Activated CD4-positive, alpha-beta T cell treated with anti-CD3 and anti-CD28 coated beads for 48 hours (primary cell): ENCODE measurements at places on chromosomes 1 and 21.

- DNase-seq = no peak
Measured at GRCh38 chr1:248860007-248860406, 1.1 kb upstream of the ZNF692 start.

GRCh38 chr1:77888081-77888780, at the start of gene NEXN:
TSS of gene NEXN (plus strand) at chr1:77888624. CDS start at chr1:77916107, 27,483 bp downstream.
- DNase-seq = peak; percentile 3

- no peak for DNase-seq
Measured at GRCh38 chr21:27450216-27450615, 483.3 kb upstream of the ADAMTS5 start.

- DNase-seq = no peak
Measured at GRCh38 chr1:226487921-226488320, 60.6 kb upstream of the STUM start.

- no peak for DNase-seq
Measured at GRCh38 chr1:44072204-44072603, 40.9 kb upstream of the SLC6A9 start.
